ENCODE measurements at places on chromosomes 16 and 17. TPM values are rescaled to one million over a fixed set of nuclear protein-coding genes. Genes with fewer than 3 reads are reported as not detected.

The SLC12A3 gene
- not detected for total RNA-seq

The ABCA10 gene
- total RNA-seq = 18.2 TPM

The RAD51C gene
- 9.3 TPM for total RNA-seq

The MEFV gene
- total RNA-seq = 1.2 TPM

The MAP3K3 gene
- total RNA-seq = 61.9 TPM

DNA sequence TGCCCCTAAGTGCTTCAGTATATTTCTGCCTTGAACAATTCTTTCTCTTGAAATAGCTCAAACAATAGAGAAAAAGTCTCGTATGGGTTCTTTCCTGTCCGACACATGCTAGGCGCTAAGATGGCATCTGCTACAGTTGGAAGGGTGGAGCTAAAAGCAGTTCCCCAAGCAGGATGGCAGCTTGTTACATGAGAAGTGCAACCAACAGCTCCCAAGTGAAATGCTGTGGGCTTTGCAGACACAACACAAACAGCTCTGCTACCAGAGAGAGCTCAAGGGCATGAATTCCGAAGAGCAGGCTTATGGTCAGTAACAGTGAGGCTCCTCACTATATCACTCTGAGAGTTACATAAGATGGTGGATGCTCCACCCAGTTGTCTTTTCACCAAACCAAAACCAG lies 83.8 kb downstream of the VPS53 start:
- DNase-seq = no peak

GRCh38 chr17:55757659-55758058 lies 6.8 kb downstream of the PCTP start:
- no peak for DNase-seq

DNA sequence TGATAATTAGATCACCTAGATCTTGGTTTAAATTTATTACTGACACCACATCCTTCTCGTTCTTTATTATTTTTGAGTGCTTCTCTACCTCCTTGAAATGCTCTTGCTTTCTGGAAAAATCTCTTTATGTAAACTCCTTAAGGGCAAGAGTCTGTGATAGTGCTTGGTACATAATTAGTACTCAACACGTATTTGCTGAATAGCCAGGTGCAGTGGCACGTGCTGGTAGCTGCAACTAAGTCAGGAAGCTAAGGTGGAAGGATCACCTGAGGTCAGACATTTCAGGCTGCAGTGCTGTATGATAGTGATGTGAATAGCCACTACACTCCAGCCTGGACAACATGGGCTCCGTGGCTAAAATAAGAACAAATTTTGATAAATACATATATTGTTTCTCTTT lies 63.0 kb downstream of the PPM1E start:
- no peak for DNase-seq

- DNase-seq = peak; percentile 89
Observed at GRCh38 chr16:57041182-57042156, 50.9 kb upstream of the CPNE2 start.

The RCVRN gene
- not detected for total RNA-seq

- peak; percentile 12 for DNase-seq
Observed at GRCh38 chr17:77358801-77359200, 218.0 kb downstream of the SEC14L1 start.

The ZNF23 gene
- 10.9 TPM for total RNA-seq

- DNase-seq = no peak
Observed at GRCh38 chr17:77353684-77354419, 213.1 kb downstream of the SEC14L1 start.

- DNase-seq = no peak
Observed at GRCh38 chr16:87054856-87055255, 262.3 kb downstream of the C16orf95 start.

Data from Peyer's patch (tissue), 4 donors.